ENCODE measurements at places on chromosomes 1 and 21.

- ATAC-seq = peak; percentile 46
These were observed 7.8 kb upstream of the CHI3L2 start for GRCh38 chr1:111219557-111220286.

DNA sequence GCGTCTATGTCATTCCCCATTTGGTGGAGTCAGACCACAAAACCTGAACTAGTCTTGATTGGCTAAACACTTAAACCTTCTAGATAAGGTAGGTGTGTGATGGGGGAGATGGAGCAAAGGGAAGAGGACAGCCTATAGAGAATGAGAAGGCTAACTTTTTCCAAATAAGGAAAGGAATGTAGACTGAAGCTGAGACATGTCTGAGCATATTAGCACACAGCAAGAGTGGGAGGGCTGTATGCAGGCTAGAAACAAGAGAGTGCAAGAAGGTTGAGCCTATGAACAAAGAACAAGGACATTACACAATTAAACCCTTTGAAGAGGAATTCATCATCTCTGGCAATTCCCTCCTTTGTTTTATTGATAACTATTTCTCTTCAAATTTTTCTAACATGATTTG is 89.2 kb upstream of the OLFM3 start:
- no peak for ATAC-seq

DNA sequence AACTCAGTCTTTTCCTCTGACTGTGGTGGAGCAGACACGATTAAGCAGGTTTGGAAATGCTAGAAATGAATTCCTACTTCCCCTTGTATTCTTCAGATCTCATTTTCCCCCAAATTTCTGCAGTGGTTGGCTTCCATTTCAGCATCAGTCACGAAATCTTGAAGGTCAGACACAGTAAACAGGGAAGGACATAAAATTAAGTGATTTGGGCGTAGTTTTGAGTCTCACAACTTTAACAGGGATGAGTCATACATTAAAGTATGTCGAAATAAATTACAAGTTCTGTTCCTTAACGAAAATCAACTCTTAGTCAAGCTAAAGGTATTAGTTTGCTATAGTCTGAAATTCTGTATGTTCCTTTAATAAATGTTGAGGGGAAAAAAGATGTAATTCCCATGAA is 61.1 kb downstream of the HNRNPR start:
- no peak for ATAC-seq

GRCh38 chr1:27109103-27109822 is 45.7 kb downstream of the SLC9A1 start:
- ATAC-seq = no peak

- ATAC-seq = no peak
These were observed 22.5 kb downstream of the ZSCAN20 start for GRCh38 chr1:33494929-33495328.

GRCh38 chr1:65995928-65996327 is 203.2 kb downstream of the PDE4B start:
- ATAC-seq = no peak

GRCh38 chr1:114690148-114690547 is 5.2 kb downstream of the AMPD1 start:
- no peak for ATAC-seq

GRCh38 chr1:209382231-209383100 is 201.0 kb upstream of the CAMK1G start:
- no peak for ATAC-seq
